ENCODE measurements at places on chromosomes 13 and 19.
A peak's percentile ranks its signal among the peaks of the same experiment; 100 is the strongest.

GRCh38 chr13:90272356-90272755, 1075.1 kb upstream of the MIR17HG start:
- DNase-seq = no peak

- peak; percentile 15 for DNase-seq
Observed at GRCh38 chr13:47216176-47216822, 319.4 kb upstream of the HTR2A start.

DNA sequence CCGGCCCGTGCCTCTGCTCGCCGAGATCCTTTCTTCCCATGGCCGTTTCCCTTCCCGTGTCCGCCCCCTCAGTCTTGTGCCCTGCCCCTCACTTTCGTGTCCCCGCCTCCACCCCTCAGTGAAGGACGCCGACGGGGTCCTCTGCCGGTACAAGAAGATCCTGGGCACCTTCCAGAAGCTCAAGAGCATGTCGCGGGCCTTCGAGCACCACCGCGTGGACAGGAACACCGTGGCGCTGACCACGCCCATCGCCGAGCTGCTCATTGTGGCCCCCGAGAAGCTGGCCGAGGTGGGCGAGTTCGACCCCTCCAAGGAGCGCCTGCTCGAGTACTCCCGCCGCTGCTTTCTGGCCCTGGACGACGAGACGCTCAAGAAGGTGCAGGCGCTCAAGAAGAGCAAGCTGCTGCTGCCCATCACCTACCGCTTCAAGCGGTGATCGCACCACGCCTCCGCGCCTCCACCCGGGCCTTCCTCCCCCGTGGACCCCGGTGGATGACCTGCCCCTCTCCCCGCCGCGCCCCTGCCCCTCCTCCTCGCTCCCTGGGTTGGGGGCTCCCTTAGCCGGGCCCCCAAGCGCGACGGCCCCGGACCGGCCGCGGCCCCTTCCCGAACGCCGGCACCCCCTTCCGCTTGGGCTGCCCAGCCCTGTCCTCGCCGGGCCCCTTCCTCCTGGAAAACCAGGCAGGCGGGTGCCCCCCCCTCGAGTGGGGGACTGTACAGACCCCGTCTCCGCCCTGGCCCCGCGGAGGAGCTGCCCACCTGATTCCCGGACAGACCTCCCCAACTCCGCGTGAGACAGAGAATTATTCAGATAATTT, 2.3 kb upstream of the U2AF2 start:
- DNase-seq = no peak

DNA sequence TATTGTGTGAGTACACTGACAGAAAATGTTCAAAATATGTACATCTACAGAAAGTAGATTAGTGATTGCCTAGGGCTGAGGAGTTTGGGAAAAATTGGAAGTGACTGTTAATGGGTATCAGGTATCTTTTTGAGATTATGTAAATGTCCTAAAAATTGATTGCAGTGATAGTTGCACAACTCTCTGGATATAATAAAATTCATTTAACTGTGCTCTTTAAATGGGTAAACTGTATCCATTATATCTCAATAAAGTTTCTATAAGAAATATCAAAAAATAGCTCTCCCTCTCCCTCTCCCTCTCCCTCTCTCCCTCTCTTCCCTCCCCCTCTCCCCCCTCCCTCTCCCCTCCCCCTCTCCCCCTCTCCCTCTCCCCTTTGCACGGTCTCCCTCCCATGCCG, 9.4 kb upstream of the ZNF227 start:
- DNase-seq = peak; percentile 13

DNA sequence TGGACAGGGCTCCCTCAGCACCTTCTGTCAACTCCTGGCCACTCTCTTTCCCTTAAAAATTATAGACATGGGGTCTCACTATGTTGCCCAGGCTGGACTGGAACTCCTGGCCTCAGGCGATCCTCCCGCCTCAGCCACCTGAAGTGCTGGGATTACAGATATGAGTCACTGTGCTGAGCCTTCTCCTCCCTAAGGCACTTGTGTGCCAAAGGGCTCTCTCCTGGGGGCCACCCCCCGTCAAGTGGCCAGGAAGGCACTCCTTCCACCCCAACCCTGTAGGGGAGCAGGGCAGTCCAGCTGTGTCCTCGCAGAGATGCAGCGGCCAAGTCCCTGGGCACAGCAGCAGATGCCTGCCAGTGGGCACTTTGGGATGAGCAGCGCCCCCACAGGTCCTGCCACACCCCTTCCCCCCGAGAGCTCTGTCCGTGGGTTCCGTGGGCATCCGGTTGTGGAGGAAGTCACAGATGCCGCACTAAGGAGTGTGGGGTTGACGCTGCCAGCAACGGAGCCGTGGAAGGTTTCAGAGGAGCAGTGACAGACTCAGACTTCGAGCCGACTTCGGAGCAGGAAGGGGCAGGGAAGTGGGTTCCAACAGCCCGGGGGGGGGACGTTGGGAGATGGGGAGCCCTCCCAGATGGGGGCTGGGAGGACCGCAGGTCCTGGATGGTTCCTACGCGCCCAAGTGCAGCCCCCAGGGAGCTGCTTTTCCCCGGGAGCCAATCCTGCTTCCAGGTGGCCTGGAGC, 3.3 kb upstream of the UQCR11 start:
- DNase-seq = peak; percentile 29

- no peak for DNase-seq
Observed at GRCh38 chr19:33814181-33815165, 17.8 kb downstream of the KCTD15 start.

DNA sequence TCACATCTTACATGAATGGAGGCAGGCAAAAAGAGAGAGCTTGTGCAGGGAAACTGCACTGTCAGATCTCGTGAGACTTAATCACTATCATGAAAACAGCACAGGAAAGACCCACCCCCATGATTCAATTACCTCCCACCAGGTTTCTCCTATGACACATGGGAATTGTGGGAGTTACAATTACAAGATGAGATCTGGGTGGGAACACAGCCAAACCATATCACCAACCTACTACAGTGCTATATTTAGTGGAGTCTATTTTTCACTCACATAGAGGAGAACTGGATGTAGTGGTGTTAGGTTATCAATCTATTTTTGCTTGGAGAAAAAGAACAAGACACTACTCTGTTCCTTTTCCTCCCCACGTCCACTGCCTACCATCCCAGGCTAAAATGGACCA, 276.6 kb downstream of the KCTD12 start:
- no peak for DNase-seq

DNA sequence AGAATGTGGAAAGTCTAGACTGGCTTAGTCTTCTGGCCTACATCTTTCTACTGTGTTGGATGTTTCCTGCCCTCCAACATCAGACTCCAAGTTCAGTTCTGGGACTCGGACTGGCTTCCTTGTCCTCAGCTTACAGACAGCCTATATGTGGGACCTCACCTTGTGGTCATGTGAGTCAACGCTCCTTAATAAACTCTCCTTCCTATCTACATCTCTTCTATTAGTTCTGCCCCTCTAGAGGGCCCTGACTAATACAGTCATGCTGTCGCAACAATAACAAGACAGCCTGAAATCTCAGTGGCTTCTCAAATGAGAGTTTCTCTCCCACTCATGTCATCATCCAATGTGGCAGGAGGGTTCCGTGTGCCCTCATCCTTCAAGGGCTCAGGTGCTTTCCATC, 347.8 kb downstream of the MZT1 start:
- DNase-seq = no peak

- DNase-seq = no peak
Observed at GRCh38 chr13:63167699-63168337, 1752.2 kb upstream of the PCDH20 start.

Data from fibroblast of gingiva (primary cell).